Forelimb muscle (tissue), 1 donor: ENCODE measurements at places on chromosomes 6 and 20.
A peak's percentile ranks its signal among the peaks of the same experiment; 100 is the strongest.

DNA sequence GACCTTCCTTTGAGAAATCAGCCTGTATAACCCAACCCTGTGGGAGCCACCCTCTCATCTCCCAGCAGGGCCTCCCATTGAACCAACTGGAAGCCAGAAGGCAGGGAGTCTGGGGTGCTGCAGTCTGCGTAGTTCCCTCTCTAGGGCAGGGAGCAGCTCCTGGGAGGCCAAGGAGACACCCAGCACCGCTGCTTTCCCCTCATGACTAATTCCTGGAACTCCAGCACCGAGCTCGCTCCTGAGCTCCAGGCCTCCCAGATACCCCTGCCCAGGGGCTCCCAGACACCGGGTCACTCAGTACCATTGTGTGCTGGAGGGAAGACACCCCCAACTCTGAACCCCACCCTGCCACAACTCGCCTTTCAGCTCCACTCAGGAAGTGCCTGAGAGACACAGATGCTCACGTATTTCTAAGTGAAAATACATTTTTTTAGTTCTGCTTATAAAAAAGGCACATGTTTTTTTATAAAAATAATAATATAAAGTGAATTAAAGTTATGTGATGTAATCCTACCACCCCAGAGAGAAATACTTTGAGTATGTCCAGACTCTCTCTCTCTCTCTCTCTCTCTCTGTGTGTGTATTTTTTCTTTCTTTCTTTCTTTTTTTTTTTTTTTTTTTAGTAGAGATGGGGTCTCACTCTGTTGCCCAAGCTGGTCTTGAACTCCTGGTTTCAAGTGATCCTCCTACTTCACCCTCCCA lies 17.5 kb downstream of the PIM1 start:
- no peak for DNase-seq

DNA sequence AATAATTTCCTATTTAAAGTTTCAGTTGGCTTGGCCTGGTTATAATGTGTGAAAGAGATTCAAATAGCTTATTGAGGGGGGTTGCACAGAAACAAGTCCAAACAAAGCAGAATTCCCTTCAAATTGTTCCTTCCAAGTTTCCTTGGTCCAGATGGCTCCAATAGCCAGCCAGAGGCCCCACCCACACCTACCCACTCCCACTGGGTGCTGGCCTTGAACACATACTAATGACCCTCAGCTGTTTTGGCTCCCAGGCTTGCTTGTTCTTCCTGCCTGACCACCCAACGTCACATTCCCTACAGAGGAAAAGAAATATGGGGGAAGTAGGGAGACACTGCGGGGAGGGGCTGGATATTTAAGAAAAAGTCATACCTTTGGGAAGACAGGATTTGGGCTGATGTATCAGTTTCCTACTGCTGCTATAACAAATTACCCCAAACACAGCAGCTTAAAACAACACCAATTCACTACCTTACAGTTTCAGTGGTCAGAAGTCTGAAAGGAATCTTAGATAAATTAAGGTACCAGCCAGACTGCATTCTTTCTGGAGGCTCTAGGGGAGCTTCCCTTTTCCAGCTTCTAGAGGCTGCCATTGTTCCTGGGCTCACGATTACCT lies 95.7 kb downstream of the COL21A1 start:
- no peak for DNase-seq

DNA sequence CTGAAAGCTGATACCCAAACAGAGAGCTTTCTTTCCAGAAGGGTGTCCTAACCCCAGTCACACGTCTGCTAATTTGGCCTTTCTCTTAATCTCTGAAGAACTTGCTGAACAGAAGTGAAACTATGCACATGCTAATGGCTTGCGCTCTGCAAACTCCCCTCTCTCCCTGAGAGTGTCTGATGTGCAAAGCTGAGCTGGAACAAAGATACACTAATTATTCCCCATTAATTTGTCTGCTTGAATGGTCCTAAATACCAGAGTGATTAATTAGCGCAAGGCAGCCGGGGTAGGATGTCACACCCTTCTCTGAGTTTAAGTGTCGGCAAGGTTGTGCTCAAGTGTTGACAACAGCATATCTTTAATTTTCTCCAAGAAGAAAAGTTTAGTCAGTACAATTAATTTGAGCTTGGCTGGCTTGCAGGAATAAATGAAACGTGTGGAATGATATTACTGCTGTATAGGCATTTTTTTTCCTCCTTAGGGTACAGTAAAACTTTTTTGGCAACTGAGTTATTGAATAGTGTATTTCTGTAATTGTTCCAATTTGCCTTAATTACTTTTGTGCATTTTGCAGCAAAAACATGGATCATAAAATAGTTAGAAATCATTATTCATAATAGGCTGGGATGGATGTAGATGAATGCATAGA lies 715.9 kb upstream of the POU3F2 start:
- no peak for DNase-seq

DNA sequence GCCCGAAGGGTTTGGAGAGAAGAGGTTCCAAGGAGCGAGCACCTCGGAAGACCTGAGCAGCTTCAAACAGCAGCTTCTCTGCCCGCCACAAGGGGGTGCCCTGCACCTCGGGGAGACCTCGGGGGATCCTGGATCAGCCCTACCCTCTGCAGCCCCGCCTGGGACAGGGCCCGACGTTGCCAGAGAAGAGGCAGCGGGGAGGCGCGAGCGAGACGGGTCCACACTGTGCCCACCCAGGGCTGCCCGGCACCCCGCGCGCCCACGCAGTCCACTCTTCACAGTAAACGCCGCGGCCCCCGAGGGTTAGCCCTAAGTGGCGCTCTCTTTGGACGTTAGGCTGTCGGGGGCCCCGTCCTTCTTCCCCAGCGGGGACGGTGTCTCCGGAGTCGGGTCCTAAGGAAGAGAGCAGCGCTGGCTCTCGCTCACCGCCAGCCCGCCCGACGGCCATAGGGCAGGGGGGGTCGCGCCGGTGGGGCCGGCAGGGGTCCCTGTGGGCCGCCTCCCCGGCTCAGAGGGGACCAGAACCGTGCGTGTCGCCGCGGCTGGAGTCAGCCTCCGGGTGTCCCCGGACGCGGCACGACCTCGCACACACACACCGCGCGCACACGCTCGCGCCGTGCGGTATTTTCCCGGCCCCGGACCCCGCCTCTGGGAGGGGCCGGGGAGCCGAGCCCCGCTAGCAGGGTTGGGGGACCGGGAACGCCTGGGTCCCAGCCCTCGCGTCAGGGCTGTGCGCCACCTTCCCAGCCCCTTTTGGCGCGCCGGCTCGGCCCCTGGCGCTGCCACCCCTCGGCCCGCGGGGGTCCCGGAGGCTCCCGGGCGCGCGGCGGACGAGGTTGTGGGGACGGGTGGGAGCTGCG lies 929 bp downstream of the CDH22 start:
- no peak for DNase-seq

GRCh38 chr6:4191271-4191721 lies 55.9 kb upstream of the ECI2 start:
- DNase-seq = no peak

GRCh38 chr6:155004017-155004416 lies 8.9 kb downstream of the TIAM2 start:
- DNase-seq = no peak

DNA sequence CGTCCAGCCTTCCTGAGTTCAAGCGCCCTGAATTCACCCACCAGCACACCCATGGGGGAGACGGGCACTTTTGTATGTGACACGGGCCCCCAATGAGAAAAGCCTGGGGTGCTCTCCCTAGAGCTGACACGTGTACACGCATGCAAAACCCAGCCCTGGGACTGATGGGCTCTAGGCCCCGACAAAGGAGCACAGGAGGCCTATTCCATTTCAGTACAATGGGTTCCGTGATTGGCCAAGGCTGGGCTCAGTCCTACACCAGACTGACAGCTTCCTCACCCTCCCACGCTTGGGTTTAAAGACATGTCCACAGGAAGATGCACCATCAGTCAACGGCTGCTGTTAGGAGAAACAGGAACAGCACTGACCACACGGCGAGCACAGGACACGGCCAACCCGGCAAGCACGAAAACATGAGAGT lies 8.8 kb downstream of the ZBTB46 start:
- DNase-seq = no peak

DNA sequence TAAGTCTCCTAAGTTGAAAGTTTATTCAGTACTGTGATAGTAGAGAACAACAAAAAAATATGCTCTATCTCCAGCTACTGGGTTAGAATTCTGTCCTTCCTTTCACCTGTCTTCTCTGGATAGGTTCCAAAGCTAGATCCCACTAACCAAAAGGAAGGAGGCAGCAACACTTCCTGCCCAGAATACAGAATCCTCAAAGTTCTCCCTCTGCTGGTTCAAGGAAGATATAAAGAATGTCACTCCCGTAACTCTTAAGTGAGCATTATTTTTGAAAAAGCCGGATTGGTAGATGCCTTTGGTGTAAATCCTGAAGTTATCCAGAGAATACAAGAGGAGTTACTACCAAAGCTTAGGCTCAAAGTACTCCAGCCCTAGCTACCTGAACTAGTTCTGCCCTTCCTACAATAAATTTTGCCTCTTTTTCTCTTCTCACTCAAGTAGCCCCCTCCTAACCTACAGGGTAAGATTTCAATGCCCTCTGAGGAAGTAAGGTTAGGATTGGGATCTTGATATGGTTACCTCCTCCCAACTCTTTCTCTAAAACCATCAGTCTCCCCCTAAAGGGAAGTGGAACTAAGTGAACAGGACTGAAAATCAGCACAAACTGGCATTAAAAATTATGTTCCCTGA lies 26.0 kb upstream of the CRIP3 start:
- peak; percentile 16 for DNase-seq

DNA sequence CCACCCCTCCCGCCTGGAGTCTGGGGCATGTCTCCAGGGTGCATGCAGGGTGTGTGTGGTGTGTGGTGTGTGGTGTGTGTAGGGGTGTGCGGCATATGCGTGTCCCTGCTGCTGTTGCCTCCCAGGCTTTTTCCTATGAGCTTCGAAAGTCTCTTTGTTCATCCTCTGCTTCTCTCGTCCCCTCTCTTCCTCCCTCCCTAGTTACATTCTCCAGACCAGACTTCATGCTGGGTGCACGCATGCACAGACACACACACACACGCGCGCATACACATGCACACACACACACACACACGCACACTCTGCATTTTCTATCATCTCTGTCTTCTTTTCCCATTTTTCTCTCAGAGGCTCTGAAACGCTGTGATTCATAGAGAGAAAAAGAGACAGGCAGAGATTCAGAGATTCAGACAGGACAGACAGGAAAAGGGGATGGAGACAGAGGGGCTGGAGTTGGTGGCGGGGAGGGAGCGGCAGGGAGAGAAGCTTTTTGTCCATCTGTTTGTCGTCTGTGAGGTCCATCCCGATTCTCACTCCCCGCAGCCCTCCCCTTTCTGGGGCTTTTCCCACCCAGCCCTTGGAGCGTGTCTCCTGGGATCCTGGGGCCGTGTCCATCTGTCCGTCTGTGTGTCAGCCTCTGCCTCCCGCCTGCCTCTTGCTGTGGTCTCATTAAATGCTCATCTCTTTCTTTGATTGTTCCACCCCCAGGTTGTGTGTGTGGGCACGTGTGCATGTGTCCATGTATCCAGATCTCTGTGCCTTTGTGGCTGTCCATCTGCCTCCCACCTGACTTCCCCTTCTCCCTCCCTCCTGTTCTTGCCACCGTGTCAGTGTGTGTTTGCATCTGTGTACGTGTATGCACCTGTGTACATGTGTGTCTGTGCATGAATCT lies 62.6 kb downstream of the SRC start:
- no peak for DNase-seq

- DNase-seq = no peak
Observed at GRCh38 chr20:3592931-3593330, 70.3 kb downstream of the GFRA4 start.

GRCh38 chr6:30684386-30685156 lies 1.9 kb downstream of the PPP1R18 start:
- no peak for DNase-seq

DNA sequence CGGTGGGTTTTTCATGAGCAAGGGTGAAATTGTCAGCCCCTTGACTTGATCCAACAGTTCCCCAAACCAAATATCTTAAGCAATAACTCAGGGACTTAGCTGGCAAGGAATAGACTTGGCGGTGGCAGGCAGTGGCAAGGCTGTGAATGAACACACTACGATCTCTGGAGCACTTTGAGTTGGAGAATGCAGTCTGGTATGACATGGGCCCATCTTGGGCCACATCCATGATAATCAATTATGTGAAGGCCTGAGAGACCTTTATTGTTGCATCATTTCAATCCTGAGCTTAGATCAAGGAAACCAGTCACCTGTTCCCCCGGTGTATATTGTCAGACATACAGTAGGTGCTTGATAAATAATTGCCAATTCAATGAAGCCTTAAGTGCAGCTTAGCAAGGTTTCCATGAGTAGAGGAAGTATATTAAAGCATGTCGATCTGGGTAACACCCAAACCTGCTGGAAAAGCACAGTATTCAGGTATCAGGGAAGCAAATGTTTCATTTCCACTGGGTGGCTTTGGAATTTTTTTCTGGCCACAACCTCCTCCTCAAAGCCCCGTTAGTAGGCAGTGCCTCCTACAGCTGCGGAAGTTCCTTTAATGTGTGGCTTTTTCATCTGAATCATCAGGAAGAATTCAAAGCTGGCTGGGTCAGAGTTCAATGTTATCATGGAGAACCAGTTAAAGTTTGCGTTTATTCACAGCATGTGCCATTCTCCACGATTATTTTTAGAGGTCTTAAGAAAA lies 10.2 kb downstream of the CASS4 start:
- DNase-seq = no peak

DNA sequence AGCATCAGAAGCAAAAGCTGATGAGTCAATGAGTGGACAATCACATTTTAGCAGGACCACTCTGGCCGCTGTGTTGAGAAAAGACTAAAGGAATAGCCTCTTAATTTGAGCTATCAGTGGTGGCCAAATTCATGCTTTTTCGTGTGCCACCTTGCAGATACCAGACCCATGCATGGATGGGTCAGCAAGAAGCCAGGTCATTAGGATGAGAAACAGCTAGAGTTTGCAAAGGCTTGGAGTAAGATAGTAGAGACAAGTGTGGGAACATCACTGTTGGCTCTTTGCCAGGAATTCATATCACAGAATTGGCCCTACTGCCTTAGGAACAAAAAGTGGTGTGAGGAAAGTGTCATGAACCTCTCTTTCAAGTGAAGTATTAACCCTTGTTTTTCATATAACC lies 25.5 kb downstream of the MRAP2 start:
- no peak for DNase-seq

DNA sequence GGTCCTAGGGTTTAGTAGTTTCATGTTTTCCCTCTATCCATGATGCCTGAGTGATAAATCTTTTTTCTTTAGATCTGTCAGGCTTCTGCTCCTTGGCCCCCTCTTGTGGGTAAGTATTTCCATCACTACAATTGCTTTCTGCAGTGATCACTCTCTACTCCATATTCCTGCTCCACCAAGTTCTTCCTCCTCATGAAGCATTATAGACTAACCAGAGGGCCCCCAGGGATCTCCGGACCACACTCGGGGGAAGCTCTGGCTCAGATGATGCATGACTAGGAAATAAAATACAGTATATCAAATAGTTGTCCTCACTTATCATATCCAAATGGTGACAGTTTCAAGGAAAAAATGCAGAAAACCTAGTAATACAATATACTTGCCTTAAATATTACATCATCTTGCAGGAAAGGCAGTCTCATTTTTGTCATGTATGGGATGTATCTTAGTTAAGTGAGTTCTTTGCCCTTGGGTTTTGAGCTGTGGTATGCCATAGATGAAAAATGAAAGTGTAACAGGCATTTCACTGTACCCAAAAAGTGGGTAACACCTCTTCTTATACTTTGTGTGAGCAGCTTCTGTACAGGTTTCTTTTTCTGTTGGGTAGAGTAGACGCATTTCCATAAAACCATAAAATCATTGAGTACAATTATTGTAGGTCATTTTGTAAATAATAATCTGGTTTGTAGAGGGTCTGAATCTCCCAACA lies 200.9 kb upstream of the EYA4 start:
- DNase-seq = no peak
